NCI-H526 (cell line): ENCODE measurements at places on chromosomes 16 and 17.

GRCh38 chr17:51258756-51259563, 889 bp downstream of the MBTD1 start:
- peak; percentile 47 for DNase-seq

GRCh38 chr17:54860617-54861470, 39.8 kb upstream of the TOM1L1 start:
- no peak for DNase-seq

- no peak for DNase-seq
These were observed 2.8 kb downstream of the TRAF4 start for GRCh38 chr17:28746611-28747050.

DNA sequence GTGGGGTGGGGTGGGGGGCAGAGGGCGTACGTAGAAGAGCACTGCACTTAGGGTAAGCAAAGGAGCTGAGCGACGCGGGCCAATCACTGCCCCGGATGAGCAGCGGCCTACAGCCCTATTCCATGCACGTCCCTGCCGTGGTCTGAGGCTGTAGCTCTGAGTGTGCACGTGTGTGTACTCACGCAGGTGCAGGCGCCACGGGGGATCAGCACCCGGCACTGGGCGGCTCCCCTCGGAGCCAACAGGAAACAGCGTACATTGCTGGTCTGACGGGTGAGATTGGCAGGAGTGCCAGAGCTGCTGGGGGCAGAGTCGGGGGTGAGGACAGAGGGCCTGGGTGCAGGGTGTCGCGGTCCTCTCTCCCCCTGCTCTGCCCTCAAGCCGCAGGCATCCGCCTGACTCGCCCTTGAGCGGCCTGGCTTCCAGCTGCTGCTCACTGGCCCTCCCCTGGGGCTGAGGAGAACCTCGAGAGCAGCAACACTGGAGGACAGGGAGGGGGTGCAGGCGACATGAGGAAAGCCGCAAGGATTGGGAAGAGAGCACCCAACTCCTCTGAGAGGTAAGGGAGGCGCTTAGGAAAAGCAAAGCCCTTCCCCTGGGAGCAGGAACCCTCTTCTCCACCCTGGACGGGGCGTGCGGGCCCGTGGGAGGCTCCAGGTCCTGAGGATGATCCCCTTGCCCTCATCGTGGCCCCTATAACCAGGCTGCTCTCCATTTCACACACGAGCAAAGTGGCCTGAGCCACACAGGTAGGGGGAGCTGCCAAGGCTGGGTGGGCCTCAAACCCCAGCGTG, 57.8 kb downstream of the ENGASE start:
- no peak for DNase-seq

GRCh38 chr16:30096105-30096861, at the start of gene YPEL3:
Gene YPEL3, minus strand, starts transcription at chr16:30096213. Its CDS starts 731 bp downstream, at chr16:30095482.
- DNase-seq = peak; percentile 55

DNA sequence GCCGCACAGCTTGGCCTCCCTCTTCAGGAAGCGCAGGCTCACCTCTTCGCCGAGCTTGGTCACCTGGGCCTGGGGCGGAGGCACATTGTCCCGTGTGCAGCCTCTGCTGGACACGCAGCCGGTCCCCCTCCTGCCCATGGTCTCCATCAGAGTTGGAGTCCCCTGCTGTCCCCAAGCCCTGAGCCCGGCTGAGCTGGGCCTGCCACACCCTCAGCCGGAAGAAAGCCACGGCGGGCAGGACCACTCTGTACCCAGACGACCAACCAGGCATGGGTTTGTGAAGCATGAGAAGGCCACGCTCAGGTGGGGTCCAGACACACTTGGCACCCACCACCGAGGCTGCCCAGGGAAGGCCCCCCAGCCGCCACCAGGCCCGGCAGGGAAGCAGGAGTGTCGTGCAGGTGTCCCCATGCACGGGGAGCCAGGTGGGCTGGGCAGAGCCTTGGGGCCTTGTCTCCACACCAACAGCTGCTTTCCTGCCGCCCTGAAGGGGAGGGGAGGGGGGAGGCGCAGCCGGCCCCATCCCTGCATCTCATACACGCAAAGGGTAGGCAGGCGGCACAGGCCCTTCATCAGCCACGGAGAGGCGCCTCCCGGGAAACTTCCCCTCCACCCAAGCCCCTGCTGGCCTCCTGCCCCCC, 5.2 kb downstream of the CCDC154 start:
- no peak for DNase-seq

DNA sequence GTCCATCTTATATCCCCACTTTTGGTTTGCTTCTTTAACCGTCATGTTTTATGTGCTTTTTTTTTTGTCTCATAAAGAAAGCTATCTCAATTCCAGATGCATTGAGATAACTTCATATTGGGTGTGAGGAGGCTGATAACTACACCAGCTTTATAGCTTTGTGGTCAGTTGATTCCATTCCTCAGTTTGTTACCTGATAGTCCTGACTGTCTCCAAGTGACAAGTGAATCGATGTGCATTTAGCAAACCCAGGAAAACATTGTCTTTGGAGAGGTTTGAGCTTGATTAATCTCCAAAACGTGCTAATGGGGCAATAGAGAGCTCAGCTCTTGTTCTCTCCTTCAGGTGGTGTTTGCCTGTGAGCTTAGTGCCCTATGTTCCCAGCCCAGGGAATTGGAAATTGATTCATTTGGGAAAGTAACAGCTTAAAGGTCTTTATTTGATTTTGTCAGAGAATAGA, 22.7 kb downstream of the HS3ST3B1 start:
- DNase-seq = no peak

- no peak for DNase-seq
These were observed 295.7 kb upstream of the TNRC6C start for GRCh38 chr17:77662833-77663232.

DNA sequence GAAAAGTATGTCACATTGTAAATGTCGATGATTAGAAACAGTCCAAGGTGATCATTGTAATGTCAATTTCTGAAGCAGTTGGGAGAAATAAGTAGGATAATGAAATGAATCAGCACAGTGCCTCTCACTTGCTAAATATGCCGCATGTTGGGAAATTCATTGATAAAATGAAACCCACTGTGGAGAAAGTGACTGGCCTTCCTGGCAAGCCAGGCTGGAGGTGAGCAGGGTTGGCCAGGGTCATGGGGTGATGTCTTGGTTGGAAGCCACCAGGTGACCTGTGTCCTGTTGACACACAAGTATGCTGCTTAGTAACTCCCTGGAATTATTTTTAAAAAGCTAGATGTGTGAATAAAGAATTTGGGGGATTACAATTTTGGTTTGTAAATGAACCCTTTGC, 14.9 kb upstream of the WNT9B start:
- no peak for DNase-seq

DNA sequence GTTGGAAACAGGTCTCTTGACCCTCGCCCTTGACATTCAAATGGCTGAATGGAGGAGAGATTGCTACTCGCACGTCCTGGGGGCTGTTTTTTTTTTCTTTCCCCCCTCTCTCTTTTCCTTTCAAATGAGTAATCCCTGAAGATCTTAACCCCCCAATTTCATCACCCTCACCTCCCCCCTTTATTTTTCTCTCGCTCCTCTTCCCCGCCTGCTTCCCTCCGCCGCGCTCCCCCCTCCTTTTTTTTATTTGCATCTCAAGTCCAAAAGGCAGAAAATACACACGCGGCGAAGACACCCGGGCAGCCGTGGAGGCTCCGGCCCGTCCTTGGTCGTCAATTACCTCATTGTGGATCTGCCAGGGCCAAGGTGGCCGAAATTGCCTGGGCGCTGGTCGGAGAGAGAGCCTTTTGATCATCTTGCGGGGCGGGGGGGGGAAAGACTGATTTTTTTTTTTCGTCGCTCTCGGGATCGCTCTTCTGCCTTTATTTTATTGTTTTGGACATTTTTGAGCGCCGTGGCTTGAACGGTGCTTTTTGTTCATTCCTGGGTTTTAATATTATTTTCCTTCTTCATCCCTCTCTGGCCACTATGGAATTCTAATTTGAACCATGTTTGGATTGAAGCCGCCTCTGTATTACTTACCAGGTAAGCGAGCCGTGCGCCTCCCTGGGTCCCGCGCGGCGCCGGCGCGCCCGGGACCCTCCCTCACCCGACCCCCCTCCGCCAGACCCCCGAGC, 57.2 kb upstream of the GSE1 start:
- DNase-seq = peak; percentile 74

DNA sequence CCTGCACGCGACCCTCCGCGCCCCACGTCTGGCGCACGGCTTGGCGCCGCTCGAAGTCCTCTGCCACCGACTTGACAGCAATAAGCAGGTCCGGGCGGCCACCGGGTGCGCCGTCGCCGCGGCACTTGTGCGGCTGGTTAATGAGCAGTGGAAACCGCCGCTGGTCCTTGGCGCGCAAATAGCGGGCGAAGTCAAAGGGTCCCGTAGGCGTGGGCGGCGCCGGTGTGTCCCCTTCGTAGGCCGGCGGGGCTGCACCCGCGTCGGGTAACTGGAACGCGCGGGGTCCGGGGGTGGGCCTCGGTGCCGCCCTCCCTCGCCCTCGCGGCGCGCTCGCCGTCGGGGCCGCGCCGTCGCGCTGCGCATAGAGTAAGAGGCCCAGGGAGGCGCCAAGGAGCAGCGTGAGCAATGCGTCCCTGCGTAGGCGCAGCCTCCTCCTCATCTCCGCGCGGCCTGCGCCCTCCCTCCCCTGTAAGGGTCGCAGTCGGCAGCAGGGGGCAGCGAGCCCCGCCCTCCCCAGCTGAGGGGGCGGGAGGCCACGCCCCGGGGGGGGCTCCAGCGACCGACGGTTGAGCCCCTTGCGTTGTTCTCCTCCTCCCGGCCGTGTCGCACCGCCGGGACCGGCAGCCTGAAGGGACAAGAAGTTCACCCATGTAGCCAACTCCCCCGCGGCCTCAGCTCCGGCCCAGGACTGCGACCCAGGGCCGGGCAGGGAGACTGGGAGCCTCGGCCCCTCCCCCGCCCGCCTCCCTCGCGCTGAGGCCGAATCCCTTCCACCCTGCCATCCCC, 558 bp downstream of the B3GNT9 start:
- DNase-seq = peak; percentile 50
